ENCODE measurements at places on chromosomes 16 and 17.

GRCh38 chr16:87951552-87952538 lies 611 bp downstream of the BANP start:
- DNase-seq, result no peak

GRCh38 chr16:25092441-25092840 lies 19.1 kb upstream of the LCMT1 start:
- no peak for DNase-seq

DNA sequence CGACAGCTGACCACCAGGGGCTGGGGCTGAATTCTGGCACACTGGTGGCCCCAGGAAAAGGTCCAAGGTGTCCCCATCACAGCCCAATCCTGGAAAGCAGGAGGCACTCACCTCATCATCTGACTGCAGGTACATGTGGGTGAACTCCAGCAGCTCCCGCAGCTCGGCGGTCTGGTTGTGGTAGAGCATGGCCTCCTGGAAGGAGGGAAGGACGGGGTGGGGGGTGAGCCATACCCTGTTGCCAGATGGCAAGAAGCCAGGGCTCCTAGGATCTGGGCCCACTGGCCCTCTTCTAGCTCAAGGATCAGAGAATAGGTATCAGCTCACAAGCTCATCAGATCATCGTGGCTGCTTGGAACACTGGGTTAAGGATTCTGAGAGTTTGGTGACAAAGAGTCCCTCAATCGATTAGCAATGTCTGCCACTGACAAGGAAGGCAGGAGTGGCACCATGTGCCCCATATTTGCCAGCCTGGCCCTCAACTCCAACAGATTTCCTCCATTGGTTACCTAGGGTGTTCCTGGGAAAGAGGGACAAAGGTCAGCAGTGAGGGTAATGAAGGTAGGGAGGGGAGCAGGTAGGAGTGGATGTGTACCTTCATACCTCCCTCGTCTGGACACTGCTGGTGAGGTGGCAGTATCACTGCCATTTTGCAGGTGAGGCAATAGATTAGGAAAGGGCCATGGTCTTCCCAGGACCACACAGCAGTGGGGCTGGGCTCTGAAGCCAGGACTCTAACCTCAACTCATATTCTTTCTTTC lies 4.9 kb downstream of the P3H4 start:
- DNase-seq, result no peak

DNA sequence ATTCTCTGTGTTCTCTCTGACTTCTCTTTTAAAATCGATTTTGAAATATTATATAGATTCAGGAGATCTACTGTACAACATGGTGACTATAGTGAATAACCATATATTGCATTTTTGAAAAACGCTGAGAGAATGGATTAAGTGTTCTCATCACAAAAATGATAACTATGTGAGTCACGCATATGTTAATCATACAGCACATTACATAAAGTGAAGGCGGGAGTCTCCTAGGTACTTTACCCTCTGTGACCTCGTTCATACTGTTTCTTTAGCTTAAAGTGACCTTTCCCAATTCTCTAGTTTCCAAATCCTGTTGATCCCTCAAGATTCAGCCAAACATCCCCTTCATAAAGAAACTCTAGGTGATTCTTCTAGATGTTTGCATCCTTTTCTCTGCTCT lies 3.1 kb upstream of the KRTAP3-2 start:
- no peak for DNase-seq

DNA sequence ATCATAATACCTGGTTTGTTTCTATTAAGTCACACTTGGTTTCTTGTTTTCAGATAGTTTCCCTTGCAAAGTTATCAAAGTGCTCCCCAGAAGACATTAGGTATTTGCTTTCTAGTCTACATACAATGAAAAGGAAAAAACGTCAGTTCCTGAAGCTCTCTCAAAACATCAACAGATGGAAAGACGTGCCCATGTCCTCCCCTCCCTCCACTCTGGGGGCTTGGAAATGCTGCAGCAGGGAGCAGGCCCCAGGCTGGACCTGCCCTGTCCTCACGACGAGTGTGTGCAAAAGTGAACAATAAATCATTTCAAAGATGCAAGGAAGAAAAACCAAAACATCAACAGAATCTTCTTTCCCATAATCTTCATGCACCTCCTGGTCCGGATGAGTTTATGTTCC lies 118.5 kb downstream of the USP22 start:
- DNase-seq, result no peak

DNA sequence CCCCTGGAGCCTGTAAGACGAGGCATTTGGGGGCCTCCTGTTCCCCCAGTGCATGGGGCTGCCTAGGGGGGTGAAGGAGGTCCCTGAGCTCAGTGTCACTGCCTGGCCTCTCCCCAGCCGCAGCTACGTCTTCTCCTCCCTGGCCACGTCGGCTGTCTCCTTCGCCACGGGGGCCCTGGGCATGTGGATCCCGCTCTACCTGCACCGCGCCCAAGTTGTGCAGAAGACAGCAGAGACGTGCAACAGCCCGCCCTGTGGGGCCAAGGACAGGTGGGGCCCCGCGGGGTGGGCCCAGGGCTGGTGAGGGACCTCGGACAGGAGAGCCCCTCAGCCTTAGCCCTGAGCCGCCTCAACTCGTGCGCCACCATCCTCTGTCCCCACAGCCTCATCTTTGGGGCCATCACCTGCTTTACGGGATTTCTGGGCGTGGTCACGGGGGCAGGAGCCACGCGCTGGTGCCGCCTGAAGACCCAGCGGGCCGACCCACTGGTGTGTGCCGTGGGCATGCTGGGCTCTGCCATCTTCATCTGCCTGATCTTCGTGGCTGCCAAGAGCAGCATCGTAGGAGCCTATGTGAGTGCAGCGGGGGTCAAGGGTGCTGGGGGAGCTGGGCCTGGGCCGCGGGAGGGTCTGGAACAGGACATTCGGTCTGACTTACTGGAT lies 22.2 kb downstream of the MYBBP1A start:
- no peak for DNase-seq

GRCh38 chr17:41967921-41968578 lies 1.5 kb downstream of the CNP start:
- DNase-seq, result no peak

DNA sequence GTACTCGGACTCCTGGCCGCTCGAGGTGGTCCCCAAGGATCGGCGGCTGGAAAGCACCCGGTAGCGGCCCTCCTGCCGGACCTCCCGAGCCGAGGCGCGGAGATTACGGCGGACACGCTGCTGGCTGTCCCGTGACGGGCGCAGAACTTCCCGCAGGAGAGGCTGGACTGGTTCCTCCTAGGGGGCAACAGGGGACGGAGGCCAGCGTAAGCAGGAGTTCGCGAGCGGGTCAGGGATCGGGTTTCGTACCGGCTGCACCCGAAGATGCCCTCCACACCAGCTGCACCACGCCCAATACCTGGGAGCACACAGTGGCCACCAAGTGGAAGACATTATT lies 341 bp downstream of the SLC7A6OS start:
- no peak for DNase-seq

- no peak for DNase-seq
Observed at GRCh38 chr16:54347961-54348360, 61.4 kb upstream of the IRX3 start.

DNA sequence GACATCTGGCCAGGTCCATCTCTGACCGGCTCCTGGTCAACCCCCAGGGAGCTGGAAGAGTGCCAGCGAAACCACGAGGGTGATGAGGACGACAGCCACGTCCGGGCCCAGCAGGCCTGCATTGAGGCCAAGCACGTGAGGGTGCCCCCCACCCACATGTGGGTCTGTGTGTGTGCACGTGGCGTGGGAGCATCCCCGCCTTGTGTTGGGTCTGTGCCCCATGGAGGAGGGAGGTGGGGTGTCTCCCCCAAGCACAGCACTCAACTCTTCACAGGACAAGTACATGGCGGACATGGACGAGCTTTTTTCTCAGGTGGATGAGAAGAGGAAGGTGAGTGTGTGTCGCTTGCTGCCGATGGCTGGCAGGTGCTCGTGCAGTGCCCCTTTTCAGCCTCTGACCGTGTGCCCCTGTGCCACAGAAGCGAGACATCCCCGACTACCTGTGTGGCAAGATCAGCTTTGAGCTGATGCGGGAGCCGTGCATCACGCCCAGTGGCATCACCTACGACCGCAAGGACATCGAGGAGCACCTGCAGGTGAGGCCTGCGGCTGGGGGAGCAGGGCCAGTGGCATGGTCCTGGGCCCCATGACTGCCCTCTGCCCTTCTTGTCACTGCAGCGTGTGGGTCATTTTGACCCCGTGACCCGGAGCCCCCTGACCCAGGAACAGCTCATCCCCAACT lies 1.7 kb downstream of the STUB1 start:
- DNase-seq, result no peak

GRCh38 chr16:89934611-89935553 lies 11.7 kb downstream of the TUBB3 start:
- DNase-seq, result no peak

GRCh38 chr16:87586201-87586782 lies 16.0 kb upstream of the JPH3 start:
- DNase-seq, result no peak

GRCh38 chr16:14566599-14566998 lies 63.5 kb downstream of the PARN start:
- DNase-seq, result no peak

GRCh38 chr17:48618256-48618896 lies 3.3 kb upstream of the HOXB8 start:
- DNase-seq, result peak; percentile 67

Measured in stimulated activated CD8-positive, alpha-beta memory T cell treated with anti-CD3 and anti-CD28 coated beads, Interleukin-4, amount 100 ng/mL, for 24 hours (primary cell).